Sigmoid colon (tissue), 7 donors: ENCODE measurements at places on chromosomes 12 and 14.

GRCh38 chr14:89264196-89264800, 152.7 kb downstream of the FOXN3 start:
- no peak for DNase-seq

GRCh38 chr14:70713511-70713916, 71.8 kb downstream of the TTC9 start:
- DNase-seq, result no peak

DNA sequence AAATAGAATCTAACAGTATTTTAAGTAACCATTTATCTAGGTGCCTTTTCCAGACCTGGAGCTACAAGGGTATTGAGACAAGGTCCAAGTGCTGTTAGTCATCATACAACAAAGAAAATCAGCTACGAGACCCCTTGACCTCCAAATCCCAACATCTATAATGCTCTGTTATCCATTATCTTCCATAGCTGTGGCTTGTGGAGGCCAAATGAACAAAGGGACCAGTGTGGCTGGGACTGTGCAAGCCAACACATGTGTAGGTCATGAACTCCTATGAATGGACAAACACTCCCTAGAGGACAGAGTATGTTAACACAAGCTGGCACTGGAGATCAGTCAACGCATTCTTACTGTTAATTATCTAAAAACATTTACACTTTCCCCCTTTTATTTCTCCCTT, 374.5 kb downstream of the EMP1 start:
- DNase-seq, result no peak

- DNase-seq, result no peak
Measured at GRCh38 chr12:121581686-121582429, 1.0 kb upstream of the KDM2B start.
